GM12878 (cell line): ENCODE measurements at places on chromosomes 3 and 15.

DNA sequence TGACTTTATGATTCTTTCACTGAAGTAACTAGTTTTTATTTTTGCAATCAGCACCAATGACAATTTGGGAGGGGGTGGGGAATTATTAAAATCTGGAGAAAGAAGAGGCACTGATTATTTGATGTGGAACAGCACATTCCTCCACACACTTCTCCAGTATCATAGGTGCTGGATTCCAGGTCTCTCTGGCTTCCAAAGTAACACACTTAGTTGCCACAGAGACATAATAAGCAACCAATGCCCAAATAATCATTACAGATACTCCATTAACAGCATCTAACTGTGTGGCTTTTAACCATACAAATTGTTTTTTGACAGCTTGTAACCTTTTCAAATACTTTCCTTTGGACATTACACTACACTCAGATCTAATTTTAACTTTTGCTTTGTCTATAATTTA, 131.0 kb upstream of the CDIN1 start:
- no peak for DNase-seq

DNA sequence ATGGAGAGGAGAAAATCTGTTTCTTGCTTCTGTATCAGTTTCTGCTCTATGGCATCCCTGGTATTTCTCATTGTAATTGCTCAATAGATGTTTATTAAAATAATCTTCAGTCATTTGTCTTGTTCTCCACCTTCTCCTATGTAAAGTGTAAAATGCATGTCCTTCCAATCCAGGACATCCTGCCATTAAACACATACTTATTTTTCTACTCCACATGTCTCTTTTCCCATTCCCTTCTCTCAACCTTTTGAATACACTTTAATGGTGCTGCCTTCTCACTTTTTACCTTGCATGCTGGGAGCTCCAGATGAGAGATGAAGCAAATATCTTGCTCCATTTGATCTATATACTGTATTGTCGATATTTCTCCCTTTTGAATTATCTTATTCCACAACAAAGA, 49.7 kb downstream of the TUSC7 start:
- DNase-seq = no peak

GRCh38 chr3:189132839-189133238, 38.9 kb upstream of the TPRG1 start:
- DNase-seq = no peak

- no peak for DNase-seq
Observed at GRCh38 chr15:43221422-43221821, 604 bp upstream of the EPB42 start.

DNA sequence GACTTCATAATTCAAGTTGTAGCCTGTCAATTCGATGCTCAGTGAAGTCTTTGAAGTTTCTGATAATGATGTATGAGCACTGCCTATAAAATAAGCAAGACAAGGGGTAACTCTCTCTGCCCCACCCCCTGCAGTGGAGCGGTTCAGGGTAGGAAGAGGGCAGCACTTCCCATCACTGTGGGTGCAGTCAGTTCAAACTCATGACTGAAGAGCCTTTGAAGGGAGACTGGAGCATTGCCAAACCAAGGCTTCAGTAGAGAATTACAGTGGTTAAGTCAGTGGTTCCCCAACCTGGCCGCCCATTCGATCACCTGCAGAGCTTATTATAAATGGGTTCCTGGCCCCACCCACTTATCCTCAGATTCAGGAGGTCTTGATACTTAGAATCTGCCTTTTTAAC, 190.6 kb downstream of the SHQ1 start:
- peak; percentile 24 for DNase-seq

DNA sequence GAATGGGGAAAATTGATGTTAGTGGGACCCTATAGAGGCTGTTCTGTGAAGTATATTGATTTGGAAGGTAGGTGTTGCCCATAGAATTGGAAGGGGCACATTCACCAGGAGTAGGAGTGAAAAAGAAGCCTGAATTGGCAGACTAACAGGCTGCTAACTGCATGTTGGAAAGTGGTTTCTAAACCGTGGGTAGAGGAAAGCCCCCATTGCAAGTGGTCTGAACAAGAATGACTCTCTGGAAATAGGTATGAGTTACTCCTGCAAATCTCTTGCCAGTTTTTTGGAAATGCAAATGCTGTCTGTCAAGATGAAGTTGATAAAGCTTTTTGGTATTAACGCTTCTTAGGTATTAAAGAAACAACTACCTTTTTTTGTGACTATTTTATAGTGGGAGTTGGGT, 3.5 kb downstream of the UBE2E1 start:
- DNase-seq = no peak

DNA sequence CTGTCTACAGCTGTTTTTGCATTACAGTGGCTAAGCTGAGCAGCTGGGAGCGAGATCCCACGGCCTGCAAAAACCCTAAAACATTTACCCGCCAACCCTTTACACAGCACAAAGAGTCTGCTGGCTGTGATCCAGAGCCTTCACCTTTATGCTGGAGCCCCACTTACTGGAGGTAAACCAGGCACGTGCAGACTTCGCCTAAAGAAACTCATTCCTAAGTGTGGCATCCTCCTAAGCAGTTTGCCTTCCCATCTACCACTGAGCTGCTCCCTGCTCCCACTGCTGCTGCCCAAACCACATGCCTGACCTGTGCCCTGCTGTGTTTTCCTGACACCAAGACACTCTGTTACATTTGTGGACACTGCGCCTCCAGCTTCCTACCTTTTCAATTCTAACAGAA, 53.0 kb downstream of the CHSY1 start:
- DNase-seq = no peak

DNA sequence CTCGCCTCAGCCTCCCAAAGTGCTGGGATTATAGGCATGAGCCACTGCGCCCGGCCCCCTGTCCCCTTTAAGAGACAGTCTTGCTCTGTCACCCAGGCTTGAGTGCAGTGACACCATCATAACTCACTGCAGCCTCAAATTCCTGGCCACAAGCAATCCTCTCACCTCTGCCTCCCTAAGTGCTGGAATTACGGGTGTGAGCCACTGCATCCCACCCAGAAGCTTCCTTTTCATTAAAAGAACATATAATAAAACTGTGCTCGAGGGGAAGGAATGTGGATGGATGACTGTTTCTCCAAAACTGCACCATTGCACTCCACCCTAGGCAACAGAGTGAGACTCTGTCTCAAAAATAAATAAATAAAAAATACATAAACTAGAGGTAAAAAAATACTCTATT, 70.1 kb downstream of the NCEH1 start:
- DNase-seq = no peak

DNA sequence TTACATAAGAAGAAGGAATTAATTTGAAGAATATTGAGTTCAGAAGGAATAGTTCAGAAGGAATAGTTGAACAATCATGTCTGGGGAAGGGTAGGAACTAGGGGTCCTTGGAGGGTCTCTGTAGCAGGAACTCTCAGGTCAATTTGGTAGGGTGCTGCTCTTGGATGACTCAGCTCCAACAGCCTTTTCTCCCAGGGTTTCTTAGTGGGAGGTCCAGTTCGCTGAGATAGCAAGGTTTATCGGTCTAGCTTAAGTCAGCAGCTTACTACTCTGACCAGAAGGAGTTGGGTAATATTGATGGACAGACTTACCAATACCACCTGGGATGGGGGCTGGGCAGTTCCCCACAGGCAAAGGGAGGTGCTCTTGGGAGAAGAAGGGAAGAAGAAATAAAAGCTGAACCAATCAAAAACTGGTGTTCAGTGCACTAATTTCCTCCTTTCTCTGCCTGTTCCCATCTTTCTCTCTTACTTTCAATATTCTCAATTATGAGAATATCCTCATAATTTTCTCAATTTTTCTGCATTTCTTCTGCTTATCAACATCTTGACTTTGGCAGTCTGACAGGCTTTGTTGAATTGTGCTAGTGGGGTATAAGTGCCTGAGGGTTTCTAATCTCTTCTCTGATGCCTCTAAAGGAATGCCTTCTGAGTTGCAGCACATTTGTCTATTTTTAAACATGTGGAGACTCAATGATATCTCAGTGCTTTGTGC, 14.4 kb upstream of the MITF start:
- DNase-seq = no peak
